ENCODE measurements at places on chromosomes 6 and 20.

GRCh38 chr6:144590532-144590931 lies 305.4 kb downstream of the UTRN start:
- H3K4me3 ChIP-seq, result no peak overlapping the region
- H3K27ac ChIP-seq, result no peak overlapping the region
- no peaks in the 10 kb centered on the region for H3K27me3 ChIP-seq
- no peaks in the 10 kb centered on the region for H3K36me3 ChIP-seq
- no peak for DNase-seq

DNA sequence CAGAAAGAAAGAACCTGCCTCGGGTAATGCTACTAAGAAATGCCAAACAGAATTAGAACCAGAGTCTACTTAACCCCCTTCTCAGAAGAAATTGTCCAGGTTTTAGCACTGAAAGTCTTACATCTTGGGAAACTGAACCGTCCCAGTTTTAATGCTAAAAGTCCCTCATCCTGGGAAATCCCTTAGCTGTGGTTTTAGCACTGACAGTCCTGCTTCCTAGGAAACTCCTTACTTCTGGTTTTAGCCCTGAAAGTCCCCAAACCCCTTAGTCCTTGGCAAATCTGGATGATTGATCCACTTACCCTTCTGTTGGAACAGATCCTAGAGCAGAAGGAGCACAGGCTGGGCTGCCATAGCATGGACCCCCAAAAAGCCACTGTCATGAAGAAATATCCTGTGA lies 4.8 kb upstream of the TMEM14A start:
- DNase-seq, result no peak
- H3K27ac ChIP-seq, result no peak overlapping the region
- peaks cover 7% of the 10 kb centered on the region for H3K4me1 ChIP-seq
- peaks cover 6% of the 10 kb centered on the region for H3K27me3 ChIP-seq

GRCh38 chr6:158529629-158530028 lies 30.3 kb upstream of the TMEM181 start:
- no peak overlapping the region for H3K27ac ChIP-seq
- no peak for DNase-seq
- H3K36me3 ChIP-seq, result no peaks in the 10 kb centered on the region
- H3K4me3 ChIP-seq, result no peak overlapping the region
- H3K4me1 ChIP-seq, result no peaks in the 10 kb centered on the region
- H3K27me3 ChIP-seq, result no peaks in the 10 kb centered on the region

DNA sequence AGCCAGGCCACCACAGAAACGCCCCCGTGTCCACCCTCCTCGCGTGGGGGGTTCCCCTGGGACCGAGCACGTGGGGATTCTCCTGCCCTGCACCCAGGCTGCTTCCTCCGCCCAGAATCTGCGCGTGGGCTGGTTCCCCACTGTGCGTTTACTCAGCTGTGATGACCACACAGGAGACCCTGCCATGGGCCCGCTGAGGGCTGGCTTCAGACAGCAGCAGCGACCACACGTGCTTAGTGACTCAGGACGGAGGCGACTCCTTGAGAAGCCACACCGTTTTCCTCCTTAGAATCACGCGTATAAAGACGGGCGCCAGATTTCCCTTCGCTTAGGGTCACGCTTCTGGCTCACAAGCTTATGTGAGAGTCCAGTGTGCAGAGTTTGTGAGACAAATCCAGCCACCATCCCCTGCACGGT lies 63.9 kb upstream of the PDE10A start:
- H3K27ac ChIP-seq, result no peak overlapping the region
- no peak overlapping the region for H3K4me3 ChIP-seq
- no peaks in the 10 kb centered on the region for H3K27me3 ChIP-seq

GRCh38 chr6:43215066-43215465 lies 14.2 kb downstream of the DNPH1 start:
- H3K27me3 ChIP-seq, result no peaks in the 10 kb centered on the region
- H3K27ac ChIP-seq, result no peak overlapping the region
- DNase-seq, result no peak
- H3K4me3 ChIP-seq, result no peak overlapping the region

- no peaks in the 10 kb centered on the region for H3K27me3 ChIP-seq
- H3K27ac ChIP-seq, result no peak overlapping the region
- peak; percentile 19 for DNase-seq
- no peaks in the 10 kb centered on the region for H3K36me3 ChIP-seq
- no peak overlapping the region for H3K4me3 ChIP-seq
- H3K4me1 ChIP-seq, result peaks cover 2% of the 10 kb centered on the region
These were observed 35.8 kb downstream of the AGPAT4 start for GRCh38 chr6:161238081-161238480.

DNA sequence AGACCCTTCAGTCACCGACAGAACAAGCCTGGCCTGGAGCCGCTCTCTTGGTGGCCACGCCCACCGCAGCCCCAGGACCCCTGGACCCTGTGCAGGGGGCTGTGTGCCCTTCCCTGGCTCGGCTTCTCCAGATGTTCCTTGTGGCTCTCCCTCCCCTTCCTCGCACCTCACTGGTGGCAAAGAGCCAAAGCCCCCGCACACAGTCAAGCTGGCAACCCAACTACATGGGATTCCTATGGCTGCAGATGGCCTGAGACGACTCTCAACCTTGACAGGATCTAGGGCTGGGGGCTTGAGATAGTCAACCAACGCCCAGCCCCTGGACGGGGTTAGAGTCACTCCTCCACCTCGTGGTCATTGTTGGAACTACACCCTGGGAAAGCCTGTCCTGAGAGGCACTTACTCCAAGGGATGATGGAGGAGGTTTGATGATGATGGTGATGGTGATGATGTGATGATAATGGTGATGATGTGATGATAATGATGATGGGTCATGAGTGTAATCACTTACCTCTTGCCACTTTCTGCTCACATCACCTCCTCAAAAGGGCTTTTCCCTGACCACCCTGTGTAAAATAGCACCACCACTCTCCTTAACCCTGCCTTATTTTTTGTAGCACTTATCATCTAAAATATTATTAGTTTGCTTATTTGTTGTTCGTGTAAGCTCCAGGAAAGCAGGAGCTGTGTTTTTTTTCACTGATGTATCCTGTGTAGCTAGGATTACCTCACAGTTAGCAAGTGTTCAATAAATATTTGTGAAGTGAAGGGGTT lies 278.4 kb downstream of the LRFN2 start:
- DNase-seq, result peak; percentile 29
- H3K27me3 ChIP-seq, result no peaks in the 10 kb centered on the region
- no peaks in the 10 kb centered on the region for H3K36me3 ChIP-seq
- no peak overlapping the region for H3K4me3 ChIP-seq
- H3K4me1 ChIP-seq, result peaks cover 5% of the 10 kb centered on the region
- H3K27ac ChIP-seq, result no peak overlapping the region

DNA sequence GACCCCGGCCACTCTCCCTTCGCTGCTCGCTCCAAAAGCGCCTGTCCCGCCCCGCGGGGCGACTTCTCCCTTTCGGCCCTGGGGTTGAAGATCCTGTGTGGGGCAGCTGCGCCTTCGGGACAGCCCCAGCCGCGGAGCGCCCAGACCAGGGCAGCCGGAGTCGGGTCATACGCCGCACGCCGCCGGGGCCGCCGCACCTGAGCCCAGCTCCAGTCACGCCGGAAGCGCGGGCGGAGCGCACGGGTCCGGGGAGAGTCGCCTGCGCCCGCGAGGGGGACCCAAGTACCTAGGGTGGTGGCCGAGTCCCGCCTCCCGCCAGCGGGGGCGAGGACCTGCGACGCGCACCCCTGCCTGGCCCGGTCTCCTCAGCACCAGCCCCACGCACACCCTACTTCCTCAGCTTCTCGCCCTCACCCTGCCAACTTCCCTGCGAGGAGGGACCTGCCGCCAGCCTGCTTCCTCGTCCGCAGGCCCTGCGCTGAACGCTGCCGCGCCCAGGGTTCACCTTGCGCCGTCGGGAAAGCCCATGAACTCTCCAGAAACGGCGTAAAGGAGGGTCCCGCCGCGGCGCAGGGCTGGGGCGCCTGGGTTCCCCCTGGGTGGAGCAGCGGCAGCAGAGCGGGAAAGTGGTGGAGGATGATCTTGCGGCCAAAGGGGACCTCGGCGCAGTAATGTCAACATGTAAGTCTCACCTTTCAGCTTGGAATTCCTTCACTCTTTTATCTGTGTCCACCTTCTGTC lies at the start of gene ADGRG6:
TSS of gene ADGRG6 (plus strand) at position 357 of the 741 bp plus-strand sequence. CDS start at position 680, 323 bp downstream.
- peaks cover 28% of the 10 kb centered on the region for H3K27me3 ChIP-seq
- DNase-seq, result no peak
- no peaks in the 10 kb centered on the region for H3K36me3 ChIP-seq
- H3K4me3 ChIP-seq, result peak within 1 kb of the TSS; percentile 65
- H3K4me1 ChIP-seq, result 0 out of 2 replicates have a peak, but pooled peaks cover 2% of the 10 kb centered on the region

GRCh38 chr6:30002871-30003270 lies 58.2 kb upstream of the POLR1H start:
- H3K36me3 ChIP-seq, result no peaks in the 10 kb centered on the region
- no peak overlapping the region for H3K4me3 ChIP-seq
- no peak overlapping the region for H3K27ac ChIP-seq

DNA sequence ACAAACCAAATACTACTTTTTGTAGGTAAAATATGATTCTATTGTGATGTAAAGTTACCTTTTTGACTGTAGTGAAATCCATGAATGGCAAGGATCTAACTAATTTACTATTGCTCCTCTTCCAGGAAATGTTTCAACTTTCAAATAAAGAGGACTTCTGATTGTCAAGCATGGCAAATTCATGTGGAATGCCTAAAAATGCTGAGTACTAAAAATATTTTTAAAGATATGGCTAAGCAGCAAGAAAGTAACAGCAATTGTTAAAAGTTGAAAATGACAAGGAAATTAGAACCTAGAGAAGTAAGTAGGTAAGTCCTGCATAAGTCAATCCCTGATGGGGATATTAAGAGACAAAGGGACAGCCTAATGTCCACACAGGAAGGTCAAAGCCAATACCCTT lies 126.0 kb downstream of the BACH2 start:
- no peaks in the 10 kb centered on the region for H3K36me3 ChIP-seq
- no peak overlapping the region for H3K4me3 ChIP-seq
- H3K27ac ChIP-seq, result no peak overlapping the region
- no peaks in the 10 kb centered on the region for H3K27me3 ChIP-seq

GRCh38 chr6:32659856-32660595 lies 6.4 kb downstream of the HLA-DQB1 start:
- no peaks in the 10 kb centered on the region for H3K27me3 ChIP-seq
- no peak overlapping the region for H3K27ac ChIP-seq
- H3K4me3 ChIP-seq, result no peak overlapping the region
- no peaks in the 10 kb centered on the region for H3K36me3 ChIP-seq

DNA sequence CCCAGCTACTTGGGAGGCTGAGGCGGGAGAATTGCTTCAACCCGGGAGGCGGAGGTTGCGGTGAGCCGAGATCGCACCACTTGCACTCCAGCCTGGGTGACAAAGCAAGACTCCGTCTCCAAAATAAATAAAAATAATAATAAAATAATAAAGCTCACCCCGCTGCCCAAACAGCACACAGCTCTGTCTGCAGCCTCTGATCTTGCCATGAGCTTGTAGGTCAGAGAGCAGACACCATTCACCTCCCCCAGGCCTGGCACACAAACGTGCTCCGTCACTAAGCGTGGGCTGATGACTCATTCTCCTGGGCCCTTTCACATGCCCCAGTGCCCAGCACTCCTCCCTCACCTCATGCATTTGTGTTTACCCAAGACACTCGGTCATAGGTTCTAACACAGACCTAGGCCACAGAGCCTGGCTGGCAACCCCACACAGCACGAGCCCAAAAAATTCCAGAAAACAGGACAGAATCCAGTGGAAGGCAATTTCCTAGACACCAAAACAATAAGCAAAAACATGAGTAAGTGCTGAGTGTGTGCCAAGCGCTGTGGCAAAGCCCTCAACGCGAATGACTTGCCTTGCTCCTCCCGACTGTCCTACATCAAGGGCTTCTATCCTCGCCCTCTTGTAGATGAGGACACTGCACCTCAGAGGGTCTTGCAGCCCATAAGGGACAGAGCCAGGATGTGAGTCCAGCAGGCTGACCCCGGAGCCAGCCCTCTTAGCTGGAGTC lies 18.0 kb downstream of the ATP9A start:
- no peaks in the 10 kb centered on the region for H3K36me3 ChIP-seq
- no peak for DNase-seq
- H3K27me3 ChIP-seq, result no peaks in the 10 kb centered on the region
- no peak overlapping the region for H3K27ac ChIP-seq
- no peaks in the 10 kb centered on the region for H3K4me1 ChIP-seq

DNA sequence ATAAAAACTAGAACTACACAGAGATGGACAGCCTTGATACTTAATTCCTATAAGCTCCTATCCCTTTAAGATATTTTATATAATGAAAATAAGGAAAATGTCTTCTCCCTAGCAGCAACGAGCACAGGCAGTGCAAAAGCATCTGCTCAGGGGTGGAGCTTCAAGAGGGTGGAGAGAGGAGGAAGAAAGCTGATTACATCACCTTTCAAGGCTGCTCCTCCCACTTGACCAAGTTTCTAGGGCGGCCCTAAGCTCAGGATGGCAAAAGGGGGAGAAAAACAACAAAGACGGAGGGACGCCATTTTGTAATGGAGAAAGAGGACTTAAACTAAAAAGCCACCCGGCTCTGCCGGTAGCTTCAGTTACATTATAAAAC lies 2.2 kb downstream of the PPP1R10 start:
- H3K27me3 ChIP-seq, result no peaks in the 10 kb centered on the region
- H3K4me1 ChIP-seq, result peaks cover 6% of the 10 kb centered on the region
- peak overlapping the region; percentile 98 for H3K27ac ChIP-seq

GRCh38 chr6:159252955-159253508 lies 83.8 kb downstream of the FNDC1 start:
- DNase-seq, result peak; percentile 54
- H3K4me3 ChIP-seq, result no peak overlapping the region
- no peaks in the 10 kb centered on the region for H3K27me3 ChIP-seq
- H3K27ac ChIP-seq, result no peak overlapping the region
- peaks cover 2% of the 10 kb centered on the region for H3K4me1 ChIP-seq
- H3K36me3 ChIP-seq, result no peaks in the 10 kb centered on the region

DNA sequence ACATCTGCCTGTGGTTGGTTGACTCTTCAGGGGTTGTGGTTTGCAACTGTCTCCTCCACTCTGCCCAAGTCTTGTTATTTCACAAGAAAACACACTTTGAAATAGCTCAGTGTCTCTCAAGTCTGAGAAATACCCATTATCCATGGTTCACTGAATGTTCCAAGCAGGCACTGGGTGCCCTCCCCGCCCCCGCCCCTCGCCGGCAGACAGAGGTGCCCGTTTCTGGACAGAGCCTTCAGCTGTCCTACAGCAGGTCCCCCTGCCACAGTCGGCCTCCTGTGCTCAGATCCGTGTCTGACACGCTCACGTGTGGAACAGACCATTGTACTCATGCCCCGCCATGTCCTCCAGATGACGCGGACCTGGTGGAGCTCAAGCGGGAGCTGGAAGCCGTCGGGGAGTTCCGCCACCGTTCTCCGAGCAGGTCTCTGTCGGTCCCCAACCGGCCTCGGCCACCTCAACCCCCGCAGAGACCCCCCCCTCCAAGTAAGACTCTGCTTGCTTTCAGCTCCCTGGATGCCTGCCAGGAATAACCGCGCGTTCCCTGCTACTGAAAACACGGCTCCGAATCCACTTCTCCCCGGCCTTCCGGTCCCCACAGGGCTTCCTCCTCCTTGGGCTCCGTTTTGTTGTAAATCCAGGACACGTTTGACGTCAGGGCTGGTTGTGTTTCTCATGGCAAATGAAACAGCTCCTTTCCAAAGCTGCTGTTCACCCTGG lies 81.4 kb downstream of the SERAC1 start:
- no peaks in the 10 kb centered on the region for H3K4me1 ChIP-seq
- no peaks in the 10 kb centered on the region for H3K36me3 ChIP-seq
- DNase-seq, result no peak

DNA sequence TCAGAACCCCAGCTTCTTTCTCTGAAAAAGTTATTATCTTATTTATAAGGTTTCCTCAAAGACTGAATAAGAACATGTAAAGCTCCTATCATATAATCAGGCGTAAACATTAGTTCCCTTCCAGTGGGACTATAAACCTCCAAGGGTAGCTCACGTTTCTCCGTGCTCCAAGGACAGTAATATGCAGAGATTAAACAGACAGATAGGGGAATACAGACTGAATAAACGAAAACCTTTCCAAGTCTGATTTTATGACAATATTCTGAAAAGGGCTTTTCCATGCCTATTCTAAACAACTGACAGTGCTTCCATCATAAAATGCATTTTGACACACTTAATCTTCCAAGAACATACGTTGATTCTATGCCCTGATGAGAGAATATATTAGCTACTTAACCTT lies 22.8 kb downstream of the BACH2 start:
- no peak for DNase-seq
- no peak overlapping the region for H3K27ac ChIP-seq

All from H1 (cell line).